ENCODE measurements at places on chromosomes 5 and 9.

DNA sequence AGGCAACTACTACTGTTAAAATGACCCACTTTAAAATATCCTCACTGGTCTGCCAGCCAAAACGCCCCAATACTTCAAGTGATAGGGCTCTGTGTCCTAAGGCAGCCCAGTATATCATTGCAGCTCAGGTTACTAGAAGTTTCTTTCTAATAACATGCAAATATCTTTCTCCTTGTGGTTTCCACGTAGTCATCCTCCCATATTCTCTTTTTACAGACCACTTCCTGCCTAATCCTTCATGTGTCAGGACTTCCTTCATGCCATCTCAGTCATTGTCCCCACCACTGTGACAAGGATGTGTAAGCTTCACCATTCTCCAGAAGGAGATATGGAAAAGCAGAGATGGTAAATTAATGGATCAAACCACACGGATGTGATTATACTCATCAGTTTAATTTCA is 813.7 kb downstream of the MAT2B start:
- DNase-seq: no peak

GRCh38 chr9:116088396-116088795 is 65.2 kb upstream of the PAPPA start:
- DNase-seq: no peak

DNA sequence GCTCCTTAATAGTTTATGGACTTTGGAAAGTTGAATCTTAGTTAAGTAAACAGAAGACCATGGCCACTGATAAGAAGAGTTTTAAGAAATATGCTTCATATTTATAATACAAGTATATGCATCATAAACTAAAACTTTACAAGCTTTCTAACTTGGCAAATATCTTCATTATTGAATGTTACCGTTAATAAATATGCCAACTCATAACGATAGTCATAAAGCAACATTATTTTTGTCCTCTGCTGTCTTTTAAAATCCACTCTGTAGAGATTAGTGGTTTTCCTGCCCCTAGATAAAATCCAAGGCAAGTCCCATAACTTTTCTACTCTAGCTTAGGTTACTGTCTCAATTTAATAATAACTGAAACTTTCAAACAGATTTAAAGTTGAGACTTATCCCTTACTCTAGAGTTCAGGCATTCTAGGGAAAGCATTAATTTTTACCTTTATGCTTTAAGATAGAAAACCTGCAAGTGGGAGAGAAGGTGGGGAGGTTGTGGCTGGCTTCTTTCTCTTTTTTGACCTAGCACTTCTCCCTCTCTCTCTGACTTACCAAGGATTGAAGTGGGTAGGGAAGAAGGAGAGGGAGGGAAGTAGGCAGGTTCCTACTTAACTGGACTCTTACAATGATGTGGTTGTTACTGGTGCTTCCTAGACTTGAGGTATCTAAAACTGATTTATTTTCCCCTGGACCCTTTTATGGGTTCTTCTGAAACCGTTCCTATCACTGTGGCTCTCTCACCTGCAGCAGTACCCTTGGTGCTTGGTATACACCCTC is 29.6 kb downstream of the RNF145 start:
- no peak for DNase-seq

- DNase-seq: peak; percentile 43
Measured at GRCh38 chr9:33466565-33467495, 6.9 kb downstream of the NOL6 start.

DNA sequence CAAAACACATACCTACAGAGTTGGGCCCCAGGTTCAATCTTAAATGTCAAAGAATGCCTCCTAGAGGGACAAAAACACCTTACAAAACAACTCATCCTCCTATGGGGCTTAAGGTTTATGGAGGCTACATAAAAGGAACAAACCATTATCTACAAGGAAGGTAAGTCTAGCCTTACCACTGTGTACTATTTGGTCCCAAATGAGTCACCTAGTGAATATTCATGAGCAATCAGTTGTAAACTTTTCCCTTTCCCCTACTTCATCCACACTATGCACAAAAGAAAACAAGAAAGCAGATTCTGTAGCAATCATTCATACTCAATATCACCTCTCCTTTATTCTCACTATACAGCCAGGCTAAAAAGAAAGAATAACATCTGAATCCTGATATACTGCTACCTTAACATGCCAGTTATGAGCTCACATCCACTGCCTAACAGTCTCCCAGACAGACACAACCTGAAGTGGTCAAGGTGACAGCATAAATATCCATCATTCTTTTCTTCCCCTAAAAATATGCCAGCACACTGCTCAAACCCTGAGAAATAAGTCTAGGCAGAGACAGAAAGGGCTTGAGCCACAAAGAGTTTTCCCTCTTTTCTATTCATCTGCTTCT is 6.2 kb downstream of the OXCT1 start:
- DNase-seq: no peak

GRCh38 chr5:63602971-63603370 is 359.3 kb downstream of the HTR1A start:
- DNase-seq: no peak

GRCh38 chr9:22114956-22115355 is 105.9 kb upstream of the CDKN2B start:
- DNase-seq: no peak

DNA sequence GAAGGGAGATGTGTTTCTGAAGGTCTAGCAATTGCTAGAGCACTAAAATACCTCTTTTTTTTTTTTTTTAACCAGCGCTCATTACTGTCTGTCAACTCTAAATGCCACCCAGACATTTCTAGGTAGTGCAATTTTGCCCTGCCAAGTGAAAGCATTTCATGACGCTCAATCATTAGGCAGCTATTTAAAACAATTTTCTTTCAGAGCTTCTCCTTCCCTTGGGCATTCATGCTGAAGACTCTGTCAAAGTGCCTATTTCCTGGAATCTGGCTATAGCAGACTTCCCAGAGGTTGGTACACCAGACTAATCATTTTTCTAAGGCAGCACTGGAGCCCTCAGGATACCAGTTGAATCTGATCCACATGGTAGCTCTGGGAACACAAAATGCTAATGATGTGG is 97.0 kb upstream of the ANKRD55 start:
- DNase-seq: no peak

DNA sequence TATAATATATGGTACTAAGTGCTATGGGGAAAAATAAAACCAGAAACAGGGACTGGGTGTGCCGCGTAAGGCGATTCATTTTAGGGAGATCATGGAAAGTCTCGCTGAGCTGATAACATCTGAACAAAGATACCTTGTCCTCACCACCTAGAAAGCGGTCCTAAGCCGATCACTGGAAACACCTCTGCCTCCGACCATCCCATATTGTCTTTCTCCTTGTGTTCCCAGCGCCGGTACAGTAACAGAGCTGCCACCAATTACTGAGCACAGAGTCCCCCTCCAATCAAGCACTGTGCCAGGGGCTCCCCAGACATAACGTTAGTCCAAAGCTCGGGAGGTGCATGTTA is 704 bp downstream of the CCDC112 start:
- no peak for DNase-seq

DNA sequence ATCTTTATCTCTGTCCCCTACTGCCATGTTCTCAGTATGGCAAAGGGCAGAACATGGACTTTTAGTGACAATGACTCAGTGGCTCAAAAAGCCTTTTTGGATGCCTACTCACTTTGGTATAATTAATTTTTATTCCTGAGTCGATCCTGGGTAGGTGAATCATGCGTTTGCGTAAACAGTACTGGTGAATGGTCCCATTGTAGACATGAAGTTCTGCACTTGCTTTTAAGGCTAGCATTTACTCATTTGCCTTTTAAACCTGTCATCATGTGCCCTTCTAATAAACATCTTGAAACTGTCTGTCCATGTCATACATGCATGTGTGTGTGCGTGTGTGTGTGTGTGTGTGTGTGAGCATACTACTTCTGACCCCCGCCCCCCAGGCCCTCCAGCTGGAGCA is 223.0 kb downstream of the AUH start:
- DNase-seq: no peak

- no peak for DNase-seq
Measured at GRCh38 chr5:153807801-153808200, 230.9 kb downstream of the FAM114A2 start.

DNA sequence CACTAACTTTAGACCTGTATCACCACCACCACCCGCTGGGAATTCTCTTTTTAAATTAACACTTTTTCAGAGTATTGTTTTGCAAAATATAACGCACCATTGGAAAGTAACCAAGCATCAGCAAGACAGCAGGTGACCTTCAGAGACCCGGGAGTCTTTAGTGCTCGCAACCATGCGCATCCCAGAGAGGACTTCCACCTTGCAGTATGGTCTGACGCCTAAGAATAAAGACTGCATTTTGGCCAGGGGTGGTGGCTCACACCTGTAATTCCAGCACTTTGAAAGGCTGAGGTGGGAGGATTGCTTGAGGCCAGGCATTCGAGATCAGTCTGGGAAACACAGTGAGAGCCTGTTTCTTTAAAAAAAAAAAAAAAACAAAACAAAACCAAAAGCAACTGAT is 113.8 kb downstream of the MED27 start:
- no peak for DNase-seq

DNA sequence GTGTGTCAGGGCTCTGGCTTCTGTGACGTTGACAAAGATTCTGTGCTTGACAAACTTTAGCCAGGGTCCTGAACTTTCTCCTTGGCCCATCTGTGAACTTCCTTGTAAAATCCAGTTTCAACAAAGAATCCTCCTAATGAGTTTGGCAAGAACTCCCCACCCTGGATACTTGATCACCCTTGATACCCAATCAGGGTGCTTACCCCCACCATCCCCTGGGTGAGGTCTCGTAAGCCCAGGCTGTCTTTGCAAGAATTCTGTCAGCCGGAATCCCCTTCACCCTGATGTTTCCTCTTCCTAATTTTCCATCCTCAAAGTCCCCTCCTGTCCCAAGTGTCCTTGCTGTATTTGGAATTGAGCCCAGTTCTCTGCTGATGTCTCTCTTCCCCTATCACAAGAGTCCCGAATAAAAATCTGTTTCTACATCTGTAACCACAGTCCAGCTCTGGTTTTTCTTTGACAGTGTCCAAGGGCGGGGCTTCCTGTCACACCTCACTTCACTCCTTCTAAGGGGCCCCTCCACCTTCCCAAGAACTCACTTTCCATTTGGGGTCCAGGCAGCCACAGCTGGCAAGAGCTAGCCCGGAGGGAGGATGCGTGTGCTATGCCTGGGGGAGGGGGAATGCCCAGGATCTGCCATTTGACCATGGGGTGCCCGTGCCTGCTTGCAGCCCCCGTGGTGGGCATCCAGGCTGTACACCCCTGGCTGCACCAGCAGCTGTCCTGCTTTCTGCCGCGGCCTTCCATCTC is 2.7 kb upstream of the CARD19 start:
- no peak for DNase-seq

DNA sequence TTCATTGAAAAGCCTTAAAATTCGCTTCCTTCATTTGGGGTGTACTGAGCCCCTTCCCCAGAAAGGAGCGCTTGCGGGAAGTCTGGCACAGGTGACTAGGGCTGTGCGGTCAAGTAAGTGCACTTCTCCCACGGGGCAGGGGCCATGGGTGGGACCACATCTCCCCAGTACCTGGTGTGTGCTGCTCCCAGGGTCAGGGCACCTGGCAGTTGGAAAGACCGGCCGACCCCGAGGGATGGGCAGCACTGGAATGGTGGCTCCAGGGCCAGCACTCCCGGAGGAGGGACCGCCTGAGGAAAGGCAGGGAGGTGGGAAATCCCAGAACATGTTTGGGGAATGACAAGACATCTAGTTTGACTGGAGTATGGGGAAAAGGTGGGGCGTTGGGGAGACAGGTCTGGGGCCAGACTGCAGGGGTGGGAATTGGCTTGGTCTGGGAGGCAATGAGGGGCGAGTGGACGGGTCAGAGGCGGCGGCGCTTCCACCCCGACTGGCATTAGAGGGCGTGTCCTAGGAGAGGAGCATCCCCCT is 727 bp upstream of the GLIPR2 start:
- DNase-seq: no peak

DNA sequence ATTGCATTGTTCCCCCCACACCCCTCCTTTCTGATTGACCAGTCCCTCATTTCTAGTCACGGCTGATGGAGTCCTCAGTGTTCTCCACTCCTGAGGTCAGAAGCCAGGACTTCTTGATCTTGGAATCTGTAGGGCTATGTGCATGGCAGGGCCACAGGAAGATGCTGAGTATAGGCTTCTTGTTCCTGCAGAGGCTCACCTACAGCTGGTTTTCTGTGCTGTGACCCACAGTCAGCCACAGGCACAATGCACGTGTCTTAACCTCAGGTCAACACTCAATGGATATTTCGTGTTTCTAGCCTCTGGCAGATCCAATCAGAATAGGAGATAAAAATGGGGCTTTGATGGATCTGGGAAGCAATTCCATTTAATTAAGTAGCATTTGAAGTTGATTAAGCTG is 14.3 kb upstream of the CXCL14 start:
- DNase-seq: no peak

- DNase-seq: no peak
Measured at GRCh38 chr9:23663536-23663935, 162.5 kb downstream of the ELAVL2 start.

GRCh38 chr9:107890921-107891465 is 401.4 kb upstream of the KLF4 start:
- no peak for DNase-seq

DNA sequence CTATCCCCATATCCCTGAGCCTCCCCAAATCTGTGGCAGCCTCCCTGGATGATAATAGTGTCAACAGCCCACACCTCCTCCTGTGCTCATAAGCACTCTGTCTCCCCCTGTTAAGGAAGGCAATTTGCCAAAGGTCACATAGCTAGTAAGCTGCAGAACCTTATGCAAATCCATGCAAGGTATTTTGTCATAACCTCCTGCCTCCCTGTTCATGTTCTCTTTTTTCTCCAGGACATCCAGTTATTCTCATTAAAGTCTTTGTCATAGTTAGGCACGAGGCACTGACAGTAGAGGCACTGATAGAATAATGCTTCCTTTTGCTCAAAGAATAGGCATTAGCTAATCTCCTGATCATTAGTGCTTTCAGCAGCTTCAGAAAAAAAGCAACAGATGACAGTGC is 10.2 kb upstream of the AUH start:
- no peak for DNase-seq

GRCh38 chr5:107990881-107991810 is 320.4 kb upstream of the EFNA5 start:
- DNase-seq: no peak

DNA sequence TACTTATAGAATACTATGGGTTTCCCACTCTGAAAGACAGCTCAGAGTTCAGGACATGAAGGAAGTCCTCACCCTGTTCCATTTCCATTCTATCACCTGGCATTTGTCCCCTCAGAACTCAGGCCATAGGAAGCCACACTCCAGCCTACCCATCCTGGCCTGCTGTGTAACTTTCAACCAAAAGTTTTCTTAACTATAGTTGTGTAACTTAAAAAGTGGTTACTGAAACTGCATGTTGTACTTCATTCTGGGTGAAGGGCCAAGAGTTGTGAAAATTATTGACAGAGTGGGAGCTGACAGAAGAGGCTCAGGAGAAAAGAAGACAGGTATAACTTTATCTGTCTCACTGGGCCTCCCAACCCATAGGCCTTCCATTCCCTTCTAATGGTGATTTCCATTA is 212.5 kb downstream of the RAB3C start:
- no peak for DNase-seq

Data from stimulated activated CD4-positive, alpha-beta T cell treated with anti-CD3 and anti-CD28 coated beads, Interleukin-2, amount 100 ng/mL, for 4 hours (primary cell).